ENCODE measurements at places on chromosomes 5 and 9.

DNA sequence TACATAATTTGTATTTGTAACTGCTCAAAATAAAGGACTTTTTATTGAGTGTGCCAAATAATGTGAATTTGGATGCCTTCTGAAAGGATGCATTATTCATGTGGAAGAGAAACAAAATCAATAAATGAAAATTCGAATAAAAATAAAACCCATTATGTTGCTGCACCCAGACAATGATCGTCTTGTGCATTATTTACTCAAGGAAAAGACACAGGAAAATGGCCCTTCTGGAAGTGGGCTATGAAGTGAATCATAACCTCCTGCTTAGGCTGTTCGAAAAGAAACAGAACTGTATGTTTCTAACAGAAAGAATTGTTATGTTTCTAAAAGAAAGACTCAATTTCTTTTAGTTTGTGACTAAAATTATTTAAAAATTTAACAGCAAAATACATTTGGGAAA, 168.9 kb upstream of the NFIB start:
- no peak for DNase-seq

DNA sequence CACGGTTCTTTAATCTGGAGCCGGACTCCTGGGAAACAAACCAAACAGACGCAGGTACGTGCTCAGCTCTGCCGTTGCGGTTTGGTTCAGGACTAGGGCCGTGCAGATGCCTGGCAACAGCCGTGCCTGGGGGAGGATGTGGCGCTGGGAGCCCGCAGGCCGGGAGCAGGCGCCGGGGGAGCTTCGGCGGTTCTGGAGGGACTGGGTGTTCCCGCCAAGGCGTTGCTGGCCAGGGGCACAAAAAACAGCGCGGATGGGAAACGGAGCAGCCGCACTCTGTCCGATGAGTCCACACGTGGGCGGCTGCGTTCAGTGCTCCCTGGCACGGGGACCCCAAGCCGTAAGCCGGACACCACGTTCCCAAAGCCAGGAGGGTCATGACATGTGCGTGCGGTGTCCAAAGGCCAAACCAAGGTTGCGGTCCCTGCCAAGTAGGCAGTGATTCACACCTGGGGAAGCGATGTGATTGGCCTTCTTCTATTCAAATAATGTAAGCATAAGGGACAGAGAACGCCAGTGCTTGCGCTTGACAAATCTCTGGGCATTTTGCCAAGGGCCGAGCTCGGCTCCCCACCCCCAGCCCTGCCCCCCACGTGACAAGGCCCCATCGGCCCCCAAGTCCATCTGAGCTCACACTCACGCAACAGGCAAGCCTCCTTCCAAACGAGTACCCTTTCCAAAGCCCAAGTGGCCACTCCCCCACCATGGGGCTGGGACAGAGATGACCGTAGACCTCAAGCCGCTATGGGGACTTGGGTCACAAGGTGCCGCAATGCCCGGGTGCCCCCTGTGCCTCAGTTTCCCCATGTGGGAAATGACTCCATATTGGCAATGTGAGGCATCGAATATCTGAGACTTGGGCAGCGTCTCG, 49.7 kb upstream of the NKD2 start:
- DNase-seq: peak; percentile 1

GRCh38 chr9:100307080-100307479, 45.7 kb downstream of the TEX10 start:
- no peak for DNase-seq

DNA sequence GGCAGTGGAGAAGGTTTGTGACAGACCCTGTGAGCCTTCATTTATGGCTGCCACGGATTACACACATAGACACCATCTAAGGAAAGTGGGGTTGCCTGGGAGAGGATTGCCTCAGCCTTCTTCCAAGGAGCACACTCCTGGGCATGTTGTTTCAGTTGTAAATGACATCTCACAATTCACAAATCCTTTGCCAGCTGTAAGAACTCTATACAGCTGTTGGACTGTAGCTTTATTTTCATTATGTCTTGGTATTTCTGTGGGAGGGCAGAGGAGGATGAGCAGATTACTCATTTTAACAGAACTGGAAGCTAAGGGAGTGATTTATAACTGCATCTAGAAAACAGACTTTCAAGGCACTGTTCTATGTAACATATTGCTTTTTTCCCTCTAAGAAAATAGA, 25.6 kb downstream of the MELK start:
- no peak for DNase-seq

- no peak for DNase-seq
Observed at GRCh38 chr5:179228341-179229121, 116.7 kb downstream of the ADAMTS2 start.

GRCh38 chr5:53089481-53089991, 20.0 kb downstream of the MOCS2 start:
- DNase-seq: no peak

DNA sequence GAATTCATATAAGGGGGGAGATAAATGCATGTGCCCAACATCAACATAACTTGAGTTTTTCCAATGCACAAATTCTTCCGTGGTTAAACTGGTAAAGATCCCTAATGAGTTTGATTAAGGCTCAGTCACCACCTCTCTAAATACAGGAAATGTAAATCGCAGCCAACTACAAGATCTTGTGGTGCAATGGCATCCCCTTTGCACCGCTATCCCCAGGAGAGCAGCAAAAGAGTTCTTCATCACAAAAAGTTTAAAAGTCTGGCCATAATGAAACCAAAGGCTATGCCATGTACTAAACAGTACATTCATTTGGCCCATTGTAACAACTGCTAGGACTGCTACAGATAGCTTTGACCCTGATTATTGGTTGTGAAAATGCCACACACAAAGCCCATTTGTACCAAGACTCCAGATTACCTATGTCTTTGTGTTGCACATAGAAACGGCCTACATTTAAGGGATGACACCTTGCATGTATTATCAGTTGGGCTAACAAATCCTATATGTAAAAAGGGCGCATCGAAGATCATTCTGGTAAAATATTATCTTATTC, 44.5 kb downstream of the ZNF608 start:
- no peak for DNase-seq

GRCh38 chr9:83219154-83219923, 156.4 kb upstream of the RASEF start:
- no peak for DNase-seq

- DNase-seq: no peak
Observed at GRCh38 chr5:10532421-10532820, 31.4 kb upstream of the ANKRD33B start.

DNA sequence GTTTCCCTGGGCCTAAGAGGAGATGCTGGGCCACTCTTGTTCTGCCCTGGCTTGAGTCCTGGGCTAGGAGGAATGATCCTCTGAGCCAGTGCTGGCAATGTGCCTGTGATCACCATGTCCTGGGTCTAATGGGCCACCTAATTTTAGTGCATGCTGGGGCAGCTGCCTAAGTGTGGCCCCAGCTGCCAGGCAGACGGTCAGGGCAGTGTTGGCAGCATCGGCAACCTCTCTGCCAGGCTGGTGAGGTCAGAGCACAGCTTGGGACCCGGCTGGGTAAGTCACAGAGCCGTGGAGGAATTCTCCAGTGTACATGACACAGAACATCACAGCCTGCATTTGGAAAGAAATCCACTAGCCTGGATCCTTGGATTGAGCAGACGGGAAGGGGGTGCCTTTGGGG, 21.4 kb upstream of the PITX1 start:
- no peak for DNase-seq

DNA sequence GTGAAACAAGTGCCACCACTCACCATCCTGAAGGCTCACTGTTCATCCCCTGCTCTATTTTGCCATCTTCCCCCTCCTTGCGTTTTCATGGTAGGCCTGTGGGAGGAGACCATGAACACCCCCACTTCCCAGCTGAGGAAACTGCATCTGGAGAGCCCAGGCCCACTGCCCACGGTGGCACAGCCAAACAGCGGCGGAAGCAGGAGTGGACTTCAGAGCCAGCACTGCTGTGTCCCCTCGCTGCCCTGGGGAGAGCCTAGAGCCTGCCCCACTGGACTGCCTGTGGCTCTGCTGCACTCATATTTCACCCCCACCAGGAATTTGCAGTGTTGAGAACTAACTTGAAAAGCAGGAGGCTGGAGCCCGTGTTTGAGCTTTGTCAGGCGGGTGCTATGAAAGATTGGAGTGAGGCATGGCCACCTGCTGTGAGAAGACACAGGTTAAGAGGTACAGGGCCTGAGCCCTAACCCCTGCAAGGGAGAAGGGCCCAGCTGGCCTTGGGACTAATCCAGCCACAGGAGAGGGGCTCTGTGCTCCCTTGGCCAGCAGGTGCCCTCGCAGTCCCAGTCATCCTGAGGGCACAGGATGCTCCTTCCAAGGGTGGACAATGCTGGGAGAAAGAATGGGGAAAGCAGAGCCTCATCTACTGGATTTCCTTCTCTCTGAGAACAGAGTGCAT, 79.0 kb downstream of the MACROH2A1 start:
- no peak for DNase-seq

- DNase-seq: no peak
Observed at GRCh38 chr5:40452874-40453624, 226.7 kb upstream of the PTGER4 start.

DNA sequence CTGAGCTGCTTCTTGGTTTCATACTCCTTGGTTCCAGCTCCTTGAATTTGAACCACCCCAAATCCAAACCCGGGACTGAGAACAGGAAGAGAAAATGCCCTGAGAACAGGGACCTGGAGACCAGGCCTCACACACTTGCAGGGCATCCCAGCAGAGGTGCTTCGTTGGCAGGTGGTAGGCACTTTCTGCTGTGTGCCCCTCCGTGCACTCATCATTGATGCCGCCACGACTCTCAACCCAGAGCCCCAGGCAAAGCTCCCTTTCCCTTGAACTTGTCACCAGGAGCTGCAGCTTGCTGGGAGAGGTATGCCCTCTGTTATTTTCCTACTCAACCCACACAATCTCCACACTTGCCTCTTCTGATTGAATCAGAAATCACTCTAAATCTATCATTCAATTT, 217.8 kb upstream of the IRX1 start:
- no peak for DNase-seq

GRCh38 chr5:71737931-71738539, 19.0 kb downstream of the CARTPT start:
- no peak for DNase-seq

DNA sequence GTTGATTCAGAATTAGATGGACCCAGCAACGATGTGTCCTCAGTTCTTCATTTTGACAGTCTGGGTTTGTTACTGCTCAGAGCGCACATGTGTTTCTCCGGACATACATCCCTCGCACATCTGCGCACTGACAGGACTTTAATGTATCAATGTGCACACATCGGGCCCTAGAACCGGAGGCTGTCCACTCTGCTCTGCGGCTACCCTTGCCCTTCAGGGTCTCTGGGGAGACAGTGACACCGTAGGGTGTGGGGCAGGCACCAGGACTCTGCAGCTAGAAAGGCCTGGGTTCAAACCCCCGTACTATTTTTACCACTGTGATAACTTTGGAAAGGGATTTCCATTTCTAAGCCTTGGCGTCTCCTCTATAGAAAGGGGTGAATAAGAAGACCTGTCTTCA, 23.5 kb upstream of the LPCAT1 start:
- no peak for DNase-seq

GRCh38 chr5:144794922-144795321, 624.2 kb downstream of the KCTD16 start:
- no peak for DNase-seq

DNA sequence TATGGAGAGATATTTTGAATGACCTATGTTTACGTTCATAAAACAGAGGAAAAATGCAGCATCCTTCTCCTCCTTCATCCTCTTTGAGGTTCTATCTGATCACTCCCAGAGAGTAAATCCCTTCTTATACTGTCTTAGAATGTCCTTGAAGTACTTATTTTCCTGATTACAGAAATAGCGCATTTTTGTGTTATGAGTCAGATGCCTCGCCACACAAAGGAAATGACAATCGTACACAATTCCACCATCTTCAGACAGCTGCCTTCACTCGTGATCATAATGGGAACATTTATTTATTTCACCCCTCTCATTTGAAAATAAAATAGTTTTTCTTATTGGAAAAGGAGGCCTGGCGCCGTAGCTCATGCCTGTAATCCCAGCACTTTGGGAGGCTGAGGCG, 2.4 kb upstream of the GLT6D1 start:
- no peak for DNase-seq

GRCh38 chr9:37992924-37993349, 76.1 kb downstream of the SHB start:
- DNase-seq: no peak

- DNase-seq: no peak
Observed at GRCh38 chr9:89474939-89475338, 23.0 kb downstream of the SEMA4D start.

DNA sequence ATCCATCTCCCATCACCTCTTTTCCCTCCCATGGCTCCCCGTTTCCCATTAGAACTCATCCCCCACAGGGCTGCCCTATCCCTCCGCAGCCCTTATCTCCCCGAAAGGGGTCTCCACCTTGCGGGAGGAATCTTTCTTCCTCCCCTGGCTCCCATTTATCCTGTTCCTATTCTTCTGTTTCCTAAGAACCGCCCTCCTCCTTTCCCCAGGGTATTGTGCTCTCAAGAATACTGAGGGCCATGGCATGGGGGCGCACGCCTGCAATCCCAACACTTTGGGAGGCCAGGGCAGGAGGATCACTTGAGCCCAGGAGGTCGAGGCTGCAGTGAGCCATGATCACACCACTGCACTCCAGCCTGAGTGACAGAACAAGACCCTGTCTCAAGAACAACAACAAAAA, 665 bp downstream of the CD72 start:
- no peak for DNase-seq

DNA sequence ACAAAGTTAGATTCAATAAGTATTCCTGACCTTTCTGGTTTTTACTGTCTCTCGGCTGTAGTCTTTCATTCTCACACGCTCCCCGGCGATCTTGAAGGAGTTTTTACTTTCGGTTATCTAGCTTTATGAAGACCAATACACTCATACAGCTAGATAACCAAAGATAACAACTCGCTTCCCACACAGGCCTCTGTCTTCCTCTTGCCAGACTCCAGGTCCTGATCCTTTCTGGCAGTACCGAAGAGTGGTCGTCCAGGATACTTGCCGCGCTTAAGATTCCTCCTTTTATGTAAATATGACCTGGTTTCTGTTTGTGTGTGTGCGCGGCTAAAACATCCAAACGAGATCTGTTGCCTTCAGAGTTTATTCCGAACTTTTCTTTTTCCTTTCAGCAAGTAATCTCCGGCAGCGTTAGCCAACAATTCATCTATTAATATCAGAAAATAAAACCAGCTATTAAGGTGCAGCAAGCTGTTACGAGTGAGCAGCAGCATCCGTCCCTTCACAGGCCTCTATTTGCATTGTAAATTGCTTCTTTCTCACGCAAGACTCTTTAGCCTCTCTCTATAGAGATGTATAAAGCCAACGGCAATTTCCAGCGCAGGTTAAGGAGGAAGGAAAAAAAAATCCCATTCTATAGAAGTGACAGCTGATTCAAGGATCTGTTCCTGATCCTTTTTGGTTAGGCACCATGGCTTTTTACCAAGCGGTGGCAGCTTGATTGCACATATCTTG, 216.1 kb downstream of the MEF2C start:
- DNase-seq: no peak

Measured in activated CD4-positive, alpha-beta T cell treated with anti-CD3 and anti-CD28 coated beads for 1 hour (primary cell).